ENCODE measurements at places on chromosomes 6 and 20.

DNA sequence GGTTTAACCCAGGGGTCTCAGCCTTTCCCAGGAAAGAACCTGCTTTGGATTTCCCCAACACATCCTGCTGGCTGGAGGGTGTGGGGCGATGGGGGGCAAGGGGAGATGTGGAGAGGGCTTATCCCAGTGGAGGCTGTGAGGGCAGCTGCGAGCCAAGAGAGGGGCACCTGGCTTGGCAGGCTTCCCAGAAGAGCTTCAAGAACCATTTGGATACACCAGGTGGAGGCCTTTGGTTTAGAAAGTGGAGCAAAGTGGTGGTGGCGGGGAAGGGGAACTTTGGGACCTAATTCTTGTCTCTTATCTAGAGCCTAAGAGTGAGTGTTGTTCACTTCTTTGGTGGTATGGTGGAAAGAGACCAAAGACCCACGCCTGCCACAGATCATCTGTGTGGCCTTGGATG is 12.4 kb downstream of the CD40 start:
- no peak for DNase-seq

DNA sequence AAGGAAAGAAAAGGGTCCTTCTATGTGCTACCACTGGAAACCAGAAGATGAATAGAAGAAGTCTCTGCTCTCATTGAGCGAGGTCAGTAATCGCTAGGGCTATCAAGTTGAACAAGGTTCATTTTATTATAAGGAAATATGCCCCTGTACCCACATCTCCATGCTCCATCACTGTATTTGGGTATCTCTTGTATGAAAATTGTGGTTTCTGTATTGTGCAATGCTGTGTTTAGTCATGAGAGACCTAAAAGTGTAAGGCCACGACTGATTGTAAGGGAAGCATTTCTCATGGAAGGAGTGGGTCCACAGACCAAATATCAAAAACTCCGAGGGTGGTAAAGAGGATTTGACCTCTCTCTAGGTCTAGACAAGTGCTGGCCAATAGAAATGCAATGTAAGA is 3.6 kb upstream of the HS3ST5 start:
- DNase-seq: peak; percentile 7

- DNase-seq: peak; percentile 48
Measured at GRCh38 chr6:46419576-46420002, 71.7 kb downstream of the RCAN2 start.

- DNase-seq: no peak
Measured at GRCh38 chr6:135230711-135231468, 49.8 kb downstream of the MYB start.

GRCh38 chr6:34036357-34037069 is 109.4 kb downstream of the GRM4 start:
- DNase-seq: no peak

DNA sequence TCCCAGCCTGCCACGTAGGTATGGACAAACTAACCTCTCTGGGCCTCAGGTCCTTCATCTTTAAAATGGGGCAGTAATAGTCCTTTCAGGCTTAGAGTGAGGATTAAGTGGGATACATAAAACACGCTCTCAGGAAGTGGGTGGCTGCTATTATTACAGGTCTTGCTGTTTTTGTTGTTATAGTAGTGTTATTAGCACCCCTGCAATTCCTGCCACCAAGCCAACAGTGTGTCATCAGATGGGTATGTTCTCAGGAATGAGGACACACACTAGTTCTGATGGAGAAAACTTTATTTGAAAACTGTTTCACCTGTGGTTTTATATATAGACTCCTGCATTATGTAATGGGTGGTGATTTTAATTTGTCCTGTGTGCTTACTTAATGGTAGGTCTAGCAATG is 131.7 kb downstream of the LRRC1 start:
- no peak for DNase-seq

- DNase-seq: peak; percentile 77
Measured at GRCh38 chr6:161128680-161129196, 137.2 kb downstream of the MAP3K4 start.

DNA sequence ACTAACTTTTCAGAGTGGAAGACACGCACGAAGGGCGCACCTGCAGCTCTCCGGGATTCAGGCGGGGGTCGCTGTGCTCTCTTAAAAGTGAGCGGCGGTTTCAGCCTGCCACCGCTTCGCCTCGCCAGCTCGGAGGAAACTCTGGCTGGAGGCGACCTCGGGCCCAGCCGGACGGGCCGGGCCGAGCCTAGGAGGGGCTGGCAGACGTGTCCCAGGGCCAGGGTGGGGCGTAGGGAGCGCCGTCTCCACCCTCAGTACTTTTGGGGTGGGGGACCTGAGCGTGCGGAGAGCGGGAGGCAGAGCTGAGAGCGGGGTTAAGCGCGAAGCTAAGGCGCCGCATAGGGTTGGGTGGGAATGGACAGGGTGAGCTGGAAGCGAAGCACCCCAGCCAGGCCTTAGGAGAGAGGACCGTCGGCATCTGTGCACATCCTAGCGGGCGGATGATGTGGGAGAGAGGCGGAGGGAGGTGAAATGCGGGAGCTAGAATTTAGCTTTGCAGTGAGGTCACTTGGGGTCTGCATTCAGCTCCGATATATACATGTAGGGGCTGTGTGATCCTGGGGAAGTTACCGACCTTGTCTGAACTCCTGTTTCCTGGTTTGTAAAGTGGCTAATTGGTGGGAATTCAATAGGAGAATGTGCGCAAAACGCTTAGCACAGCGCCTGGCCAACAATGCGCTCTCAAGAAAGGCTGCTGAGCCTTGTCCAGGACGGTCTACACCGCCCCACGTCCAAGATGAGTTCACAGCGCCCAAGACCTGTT is 6.5 kb upstream of the TFAP2A start:
- DNase-seq: no peak

- no peak for DNase-seq
Measured at GRCh38 chr6:52346503-52346902, 15.4 kb upstream of the PAQR8 start.

GRCh38 chr20:62820208-62820961 is 3.5 kb downstream of the COL9A3 start:
- no peak for DNase-seq

DNA sequence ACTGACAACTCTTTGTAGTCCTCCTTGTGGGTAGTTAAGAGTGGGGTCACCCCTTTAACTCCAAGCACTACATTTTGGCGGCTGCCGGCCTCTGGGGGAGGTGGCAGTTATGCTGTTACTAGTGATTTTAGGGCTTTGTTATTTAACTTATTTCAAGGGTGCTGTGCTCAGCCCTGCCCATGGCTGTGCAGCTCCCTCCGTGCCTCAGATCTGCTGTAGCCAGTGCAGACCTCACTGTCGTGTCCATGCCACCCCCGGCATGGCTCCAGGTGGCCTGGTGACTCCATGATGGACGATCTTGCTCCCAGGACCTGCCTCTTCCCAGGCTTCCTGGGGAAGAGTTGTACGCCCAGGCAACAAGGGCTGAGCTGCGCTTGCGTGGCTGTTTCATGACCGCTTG is 15.4 kb downstream of the UQCC2 start:
- no peak for DNase-seq

DNA sequence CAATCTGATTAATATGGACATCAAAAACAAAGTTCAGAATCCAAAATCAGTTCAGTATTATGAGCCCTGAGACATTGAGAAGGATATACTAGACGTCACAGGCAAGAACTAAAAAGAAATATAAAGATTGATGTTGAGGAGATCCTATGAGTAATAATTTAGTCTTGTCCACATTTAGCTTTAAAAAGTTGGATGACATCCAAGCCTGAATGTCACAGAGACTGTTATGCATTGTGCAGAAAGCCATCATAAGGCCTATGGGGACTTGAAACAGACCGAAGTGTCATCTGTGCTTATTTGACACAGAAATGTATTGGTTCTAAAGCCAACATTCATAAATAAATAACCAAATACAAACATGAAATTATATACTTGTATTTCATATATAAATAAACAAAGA is 581.8 kb upstream of the MMS22L start:
- peak; percentile 18 for DNase-seq

- DNase-seq: no peak
Measured at GRCh38 chr6:139698526-139699176, 324.2 kb upstream of the CITED2 start.

GRCh38 chr6:82442061-82442719 is 78.6 kb downstream of the TPBG start:
- no peak for DNase-seq

DNA sequence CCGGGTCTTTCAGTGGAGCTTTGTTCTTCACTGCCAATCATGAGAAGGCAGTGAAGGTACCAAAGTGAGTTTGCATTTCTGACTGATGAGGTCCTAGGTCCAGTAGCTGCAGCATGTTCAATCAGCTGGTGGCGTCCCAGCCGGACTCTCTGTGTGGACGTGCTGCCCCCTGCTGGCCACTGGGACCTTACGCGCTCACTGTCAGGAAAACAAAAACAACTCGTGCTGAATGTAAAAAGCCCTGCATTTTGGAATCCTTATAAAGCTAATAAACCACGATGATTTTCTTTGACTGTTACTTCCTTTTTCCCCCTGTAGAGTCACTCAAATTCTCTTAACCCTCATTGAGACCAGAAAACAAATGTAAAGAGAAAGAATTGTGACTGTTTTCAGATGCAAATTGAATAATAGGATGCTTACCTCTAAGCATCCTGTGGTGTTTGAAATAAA is 4.9 kb upstream of the CD24 start:
- DNase-seq: peak; percentile 77

DNA sequence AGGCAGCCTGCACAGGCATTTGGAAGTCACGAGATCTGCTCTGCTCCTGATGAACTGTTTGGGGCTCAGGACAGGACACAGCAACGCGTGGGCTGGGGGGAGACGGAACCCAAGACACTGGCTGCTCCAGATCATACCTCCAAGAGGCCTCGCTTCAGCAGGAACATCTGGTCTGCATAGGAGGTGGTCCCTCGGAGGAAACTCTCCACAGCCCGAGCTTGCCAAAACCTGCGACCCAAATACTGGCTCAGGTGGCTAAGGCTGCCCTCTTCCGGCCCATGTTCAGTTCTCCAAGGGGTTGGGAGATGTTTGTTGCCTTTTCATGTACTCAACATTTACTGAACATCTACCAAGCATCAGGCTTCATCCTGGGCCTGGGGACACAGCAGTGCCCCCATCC is 51.7 kb downstream of the MYH7B start:
- DNase-seq: no peak

DNA sequence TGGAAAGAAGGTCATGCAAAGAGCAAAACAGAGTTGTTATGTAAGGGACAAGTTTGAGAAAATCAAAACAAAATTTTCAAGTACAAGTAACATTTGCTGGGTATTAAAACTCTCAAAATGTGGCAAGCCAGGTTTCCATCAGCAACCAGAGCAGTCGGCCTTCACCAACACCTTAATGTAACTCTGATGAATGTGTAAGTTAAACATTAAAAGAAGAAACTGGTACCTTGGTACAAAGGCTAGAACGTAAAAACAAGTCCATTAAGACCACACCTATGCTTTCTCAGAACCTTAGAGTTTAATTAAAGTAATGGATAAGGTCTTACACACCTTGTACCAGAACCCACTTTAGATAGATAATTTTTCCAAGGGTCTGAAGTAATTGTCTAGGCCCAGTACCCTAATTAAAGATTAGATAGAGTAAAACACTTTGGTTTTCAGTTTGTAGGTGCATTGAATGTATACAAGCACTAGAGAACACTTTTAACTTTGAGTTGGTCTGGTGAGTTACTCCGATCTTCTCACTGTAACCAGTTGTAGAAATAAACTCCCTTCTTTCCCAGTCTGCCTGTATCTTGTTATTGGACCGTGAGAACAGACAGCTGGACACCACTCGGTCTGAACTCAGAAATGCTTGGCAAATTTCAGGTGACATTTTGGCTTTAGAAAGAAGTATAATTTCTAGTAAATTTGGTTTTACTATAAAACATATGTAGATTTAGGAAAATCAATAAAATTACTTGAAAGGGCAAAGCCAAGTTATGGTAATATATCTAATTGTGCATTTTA is 319.4 kb downstream of the HTR1B start:
- no peak for DNase-seq

DNA sequence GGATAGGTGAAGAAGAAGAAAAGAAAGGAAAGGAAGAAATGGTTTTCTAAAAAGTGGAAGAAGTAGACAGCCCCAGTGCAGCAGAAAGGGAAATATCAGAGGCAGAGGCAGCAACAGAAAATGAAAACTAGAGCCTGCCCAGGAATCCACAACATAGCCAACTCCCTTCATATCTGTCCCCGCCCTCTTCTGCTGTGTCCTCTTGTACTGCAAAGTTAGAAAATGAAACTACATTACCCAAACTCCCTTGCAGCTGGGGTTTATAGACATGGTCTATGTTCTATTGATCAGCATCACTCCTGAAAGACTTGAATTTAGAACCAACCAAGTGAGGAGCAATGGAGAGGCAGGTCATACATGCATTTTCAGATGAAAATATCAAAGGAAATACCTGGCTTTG is 200.5 kb upstream of the PHACTR1 start:
- peak; percentile 1 for DNase-seq

DNA sequence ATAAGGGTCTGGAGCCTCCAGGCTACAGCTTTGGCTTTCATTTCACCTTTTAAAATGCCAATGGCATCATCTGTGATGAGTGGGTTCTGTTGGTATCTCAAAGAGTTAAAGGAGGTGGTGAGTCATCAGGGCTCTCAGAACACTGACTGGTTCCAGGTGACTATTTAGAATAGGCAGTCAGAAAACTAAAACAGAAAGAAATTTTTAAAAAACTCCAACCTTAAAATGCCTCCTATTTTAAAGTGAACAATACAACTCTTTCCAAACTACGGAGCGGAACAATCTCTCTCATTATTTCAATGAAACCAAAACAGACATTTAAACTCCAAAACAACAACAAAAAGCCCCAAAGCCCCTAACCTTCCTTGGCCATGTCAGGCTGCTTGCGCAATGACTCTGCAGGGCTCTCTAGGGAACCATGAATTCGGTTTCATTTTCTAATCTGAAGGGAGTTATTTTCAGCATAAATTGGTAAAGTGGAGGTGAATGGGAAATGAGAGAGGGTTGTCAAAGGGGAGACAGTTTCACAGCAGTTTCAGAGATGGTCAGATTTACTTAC is 194.9 kb downstream of the KIF6 start:
- DNase-seq: peak; percentile 31

DNA sequence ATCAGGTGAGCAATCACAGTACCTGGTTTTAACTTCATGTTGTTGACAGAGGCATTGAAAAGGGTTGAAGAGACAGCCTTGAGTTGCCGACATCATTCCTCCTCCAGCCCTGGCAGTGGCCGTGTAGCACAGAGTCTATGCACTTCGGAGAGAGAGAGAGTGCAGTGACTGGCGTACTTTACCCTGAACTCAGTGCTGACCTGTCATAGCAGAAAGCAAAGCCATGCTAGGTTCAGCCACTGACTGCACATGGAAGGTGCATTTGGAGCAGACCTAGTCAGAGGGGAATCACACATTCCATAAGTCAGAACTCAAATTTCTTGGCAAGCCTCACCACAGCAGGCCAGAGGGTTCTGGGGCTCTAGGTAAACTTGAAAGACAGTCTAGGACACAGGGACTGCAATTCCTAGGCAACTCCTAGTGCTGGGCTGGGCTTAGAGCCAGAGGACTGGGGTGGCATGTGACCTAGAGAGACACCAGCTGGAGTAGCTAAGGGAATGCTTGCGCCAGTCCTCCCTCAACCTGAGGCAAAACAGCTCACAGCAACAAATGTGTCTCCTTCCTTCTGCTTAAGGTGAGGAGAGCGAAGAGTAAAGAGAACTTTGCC is 69.1 kb downstream of the ELOVL4 start:
- no peak for DNase-seq

- DNase-seq: no peak
Measured at GRCh38 chr6:144152334-144152900, 2.1 kb downstream of the STX11 start.

All from fibroblast of lung (primary cell).